Activated CD4-positive, CD25-positive, alpha-beta regulatory T cell treated with anti-CD3 and anti-CD28 coated beads, Interleukin-2, amount 50 U/mL, for 72 hours (primary cell): ENCODE measurements at places on chromosomes 3 and 15.

DNA sequence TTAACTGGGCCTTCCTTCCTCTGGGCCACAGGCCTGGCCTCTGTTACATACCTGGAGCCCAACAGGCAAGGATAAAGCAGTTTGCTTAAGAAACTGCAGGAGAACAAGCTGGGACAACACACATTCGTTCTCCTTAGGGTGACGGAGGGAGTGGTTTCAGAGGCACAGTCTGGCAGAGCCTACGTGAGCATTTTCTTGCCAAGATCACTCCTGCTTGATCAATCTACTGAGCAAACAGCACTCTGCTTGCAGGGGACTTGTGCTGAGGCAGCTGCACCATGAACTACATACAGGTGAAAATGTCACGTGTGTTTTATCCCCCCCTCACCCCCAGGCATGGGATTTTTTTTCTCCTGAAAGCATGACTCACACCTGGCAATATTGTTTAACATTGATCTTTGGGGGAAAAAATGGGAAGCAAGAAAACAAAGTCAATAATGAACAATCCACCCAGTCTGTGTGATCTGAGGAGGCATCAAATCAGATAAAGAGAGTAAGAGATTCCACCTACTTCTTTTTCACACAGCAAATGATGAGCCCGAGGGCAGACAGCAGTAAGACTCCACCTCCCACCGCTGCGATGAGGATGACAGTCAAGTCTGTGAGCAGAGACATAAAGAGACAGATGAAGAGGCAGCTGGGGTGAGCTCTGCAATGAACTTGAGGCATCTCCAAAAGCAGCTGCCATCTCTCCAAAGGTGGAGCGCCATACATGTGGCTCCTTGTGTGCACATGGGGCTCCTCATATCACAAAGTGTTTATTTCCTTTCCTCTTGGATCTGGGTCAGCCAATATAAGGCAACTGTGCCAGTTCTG lies 57.4 kb downstream of the CDCP1 start:
- no peak for DNase-seq

DNA sequence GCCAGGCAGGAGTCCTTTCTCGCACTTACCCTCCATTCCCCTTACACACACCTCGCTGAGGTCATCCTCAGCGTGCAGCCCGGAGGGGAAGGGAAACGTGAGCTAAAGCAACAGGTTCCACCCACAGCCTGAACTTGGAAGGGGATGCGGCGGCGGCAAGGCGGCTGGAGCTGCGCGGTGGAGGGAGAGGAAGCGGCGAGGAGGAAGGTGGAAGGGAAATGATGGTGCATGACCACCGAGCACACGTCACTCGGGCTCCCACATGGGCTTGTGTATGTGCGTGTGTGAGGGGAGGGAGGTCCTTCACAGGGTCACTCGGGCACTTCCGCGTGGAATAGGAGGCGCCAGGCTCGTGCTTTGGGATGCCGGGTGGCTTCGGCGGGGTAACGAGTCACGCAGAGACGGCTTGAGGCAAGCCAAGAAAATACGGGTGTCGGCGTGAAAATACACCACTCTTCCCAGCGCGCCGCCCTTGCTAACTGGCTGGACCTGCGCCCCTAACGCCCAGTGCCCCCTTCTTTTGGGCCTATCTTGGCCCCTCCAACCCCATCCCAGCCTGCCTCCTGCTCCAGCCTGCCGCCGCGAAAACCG lies 225.5 kb upstream of the IL12A start:
- DNase-seq, result no peak

DNA sequence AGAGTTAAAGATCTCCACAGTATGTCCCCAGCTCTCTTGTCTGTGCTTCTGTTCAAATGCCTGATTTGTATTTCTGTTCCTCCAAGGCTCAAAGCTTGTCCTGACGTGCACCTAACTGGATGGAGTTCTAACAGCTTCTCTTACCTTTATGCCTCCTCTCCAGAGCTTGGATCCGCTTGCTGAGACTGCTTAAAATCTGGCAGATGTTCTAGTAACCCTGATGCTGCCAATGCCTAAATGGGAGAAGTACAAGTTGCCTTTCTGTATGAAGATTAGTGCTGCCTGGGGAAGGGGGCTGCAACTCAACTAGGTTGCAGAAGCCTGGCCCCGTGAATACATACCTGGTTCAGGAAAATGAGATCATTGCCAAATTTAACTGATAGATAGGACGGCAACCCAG lies 354.5 kb upstream of the KCNMB2 start:
- no peak for DNase-seq

DNA sequence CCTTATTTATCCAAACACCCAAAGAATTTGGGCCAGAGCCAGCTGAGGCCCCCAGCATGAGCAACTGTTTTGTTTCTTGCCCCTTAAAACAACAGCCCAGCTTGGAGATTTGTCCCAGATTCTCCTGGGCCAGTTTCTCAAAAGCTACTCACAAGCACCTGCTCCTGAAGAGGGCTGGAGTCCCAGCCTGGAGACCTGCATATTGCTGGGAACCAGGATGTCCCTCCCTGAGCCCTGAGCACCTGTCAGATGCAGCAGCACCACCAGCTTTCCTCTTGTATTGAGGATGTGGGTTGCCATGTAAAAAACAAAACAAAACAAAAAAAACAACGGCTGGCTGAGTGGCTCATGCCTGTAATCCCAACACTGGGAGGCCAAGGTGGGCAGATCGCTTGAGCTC lies 7.0 kb upstream of the RFT1 start:
- no peak for DNase-seq

GRCh38 chr15:61479613-61480012 lies 250.5 kb upstream of the RORA start:
- DNase-seq, result no peak

GRCh38 chr3:66253790-66254620 lies 33.2 kb downstream of the SLC25A26 start:
- no peak for DNase-seq

DNA sequence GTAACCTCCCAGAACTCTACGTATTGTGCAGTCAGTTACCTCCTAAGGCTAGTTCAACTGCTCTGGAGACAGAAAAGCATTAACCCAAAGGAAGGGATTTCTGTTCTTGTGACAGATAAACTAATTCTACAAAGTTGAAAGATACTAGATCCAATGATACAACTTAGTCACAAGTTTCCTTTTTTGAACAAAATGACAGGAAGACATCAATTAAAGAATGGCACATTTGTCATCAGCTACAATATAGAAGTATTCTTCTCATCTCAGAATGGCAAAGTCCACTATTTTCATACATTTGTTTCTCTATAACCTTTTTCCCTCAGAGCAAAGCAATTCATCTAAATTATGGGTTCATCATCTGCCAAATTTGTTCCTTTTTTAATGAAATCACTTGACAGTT lies 43.7 kb downstream of the ISL2 start:
- no peak for DNase-seq

- DNase-seq, result no peak
Observed at GRCh38 chr3:104933972-104934371, 432.7 kb upstream of the ALCAM start.

DNA sequence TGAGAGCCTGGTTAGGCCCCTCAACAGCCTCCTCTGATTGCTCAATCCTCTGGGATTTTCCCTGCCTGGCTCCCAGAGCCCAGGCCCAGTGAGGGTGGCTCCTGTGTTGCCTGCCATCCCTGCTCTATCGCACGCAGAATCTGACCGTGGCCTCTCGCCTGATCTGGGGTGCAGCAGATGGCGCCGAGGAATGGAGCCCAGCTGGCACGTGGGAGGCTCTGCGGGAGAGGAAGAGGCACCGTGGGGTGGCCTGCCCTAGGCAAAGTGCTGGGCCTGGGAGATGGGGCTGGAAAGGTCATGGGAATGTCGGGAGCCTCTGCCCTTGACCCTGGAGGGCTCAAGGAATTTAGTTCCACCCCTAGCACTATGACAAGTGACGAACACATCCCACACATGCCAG lies 10.3 kb downstream of the SV2B start:
- no peak for DNase-seq

- DNase-seq, result no peak
Observed at GRCh38 chr15:89863918-89864317, 29.9 kb downstream of the AP3S2 start.

- no peak for DNase-seq
Observed at GRCh38 chr15:44064706-44065105, 130.4 kb downstream of the FRMD5 start.

DNA sequence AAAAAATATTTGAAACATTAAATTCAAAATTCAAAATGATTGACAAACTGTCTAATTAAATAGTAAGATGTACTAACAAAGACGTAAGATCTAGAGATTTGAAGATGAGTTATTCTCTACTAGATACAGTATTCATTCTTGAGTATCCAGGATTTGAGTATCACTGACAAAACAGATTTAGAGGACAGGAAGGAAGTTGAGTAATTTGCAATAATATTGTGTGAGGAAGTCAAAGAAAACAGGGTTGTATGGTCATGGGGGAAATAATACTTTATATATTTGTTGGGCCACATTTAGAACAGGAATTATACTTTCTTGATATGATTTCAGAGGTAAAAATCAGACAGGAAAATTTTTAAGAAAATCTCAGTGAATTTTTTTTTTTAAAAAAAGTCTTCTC lies 393.1 kb upstream of the CDIN1 start:
- no peak for DNase-seq

DNA sequence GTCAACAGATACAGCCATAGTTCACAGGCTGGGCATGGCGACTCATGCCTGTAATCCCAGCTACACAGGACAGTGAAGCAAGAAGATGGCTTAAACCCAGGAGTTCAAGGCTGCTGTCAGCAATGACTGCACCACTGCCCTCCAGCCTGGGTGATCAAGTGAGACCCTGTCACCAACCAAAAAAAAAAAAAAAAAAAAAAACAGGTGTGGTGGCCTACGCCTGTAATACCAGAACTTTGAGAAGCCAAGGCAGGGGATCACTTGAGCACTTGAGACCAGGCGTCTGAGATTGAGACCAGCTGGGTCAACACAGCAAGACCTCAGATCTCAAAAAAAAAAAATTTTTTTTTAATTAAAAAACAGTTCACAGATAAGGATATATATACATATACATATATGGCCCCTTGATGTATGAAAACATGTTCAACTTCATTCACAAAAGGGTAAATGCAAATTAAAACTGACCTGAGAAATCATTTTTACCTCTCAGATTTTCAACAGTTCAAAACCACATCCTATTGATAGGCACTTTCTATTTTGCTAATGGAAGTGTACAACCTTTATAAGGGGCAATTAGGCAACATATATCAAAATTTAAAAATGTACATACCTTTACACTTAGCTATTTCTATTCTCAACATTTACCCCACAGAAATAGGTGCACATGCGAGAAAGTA lies 51.1 kb downstream of the OSBPL10 start:
- DNase-seq, result no peak

DNA sequence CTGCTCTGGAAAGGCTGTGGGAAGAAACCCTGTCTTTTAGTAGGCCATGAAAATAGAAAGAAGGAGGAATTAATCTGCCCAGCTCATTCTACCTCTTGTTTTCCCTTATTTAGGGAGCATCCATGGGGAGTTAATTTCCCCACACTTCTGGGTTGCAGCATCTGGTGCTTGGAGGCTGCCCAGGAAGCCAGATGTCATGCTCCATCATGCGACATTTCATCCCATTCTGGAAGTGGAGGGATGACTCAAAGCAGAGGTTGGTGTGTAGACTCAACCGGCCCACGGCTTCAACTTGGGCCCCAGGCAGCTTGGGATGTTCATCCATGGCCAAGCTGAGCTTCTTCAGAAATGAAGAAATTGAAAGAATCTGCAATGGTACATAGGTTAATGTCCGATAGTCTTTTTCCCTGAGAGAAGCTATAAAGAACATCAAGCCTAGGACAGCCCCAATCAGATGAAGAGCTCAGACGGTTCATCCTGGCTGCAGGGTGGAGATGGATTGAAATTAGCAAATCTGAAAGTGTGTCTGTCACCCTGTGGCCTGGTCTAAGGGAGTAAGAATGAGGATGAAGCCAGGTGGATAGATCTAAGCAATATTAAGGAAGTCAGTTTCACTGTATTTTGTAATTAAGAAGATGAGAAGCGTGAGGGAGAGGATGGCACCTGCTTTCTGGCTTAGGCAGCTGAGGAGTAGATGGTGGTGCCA lies 24.5 kb upstream of the PROK2 start:
- no peak for DNase-seq

DNA sequence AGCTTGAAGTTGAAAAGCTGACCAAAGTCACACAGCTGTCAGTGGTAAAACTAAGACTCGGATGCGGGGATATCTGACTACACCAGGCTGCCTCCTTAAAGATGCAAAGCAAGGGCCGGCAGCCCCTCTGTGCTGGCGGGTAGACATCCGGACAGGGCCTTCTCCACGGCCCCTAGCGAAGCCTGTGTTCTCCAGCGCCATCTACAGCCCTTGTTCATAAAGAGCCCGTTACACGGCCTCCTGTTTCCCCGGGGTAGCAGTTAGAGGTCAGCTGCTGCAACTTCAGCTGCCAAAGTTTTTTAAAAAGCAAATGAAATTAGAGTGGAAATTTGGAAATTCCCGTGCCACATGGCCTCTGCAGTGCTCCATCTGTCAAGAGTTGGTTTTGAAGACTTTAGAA lies 383.0 kb downstream of the TBL1XR1 start:
- DNase-seq, result no peak

- no peak for DNase-seq
Observed at GRCh38 chr15:88736204-88736603, 67.0 kb upstream of the ACAN start.

DNA sequence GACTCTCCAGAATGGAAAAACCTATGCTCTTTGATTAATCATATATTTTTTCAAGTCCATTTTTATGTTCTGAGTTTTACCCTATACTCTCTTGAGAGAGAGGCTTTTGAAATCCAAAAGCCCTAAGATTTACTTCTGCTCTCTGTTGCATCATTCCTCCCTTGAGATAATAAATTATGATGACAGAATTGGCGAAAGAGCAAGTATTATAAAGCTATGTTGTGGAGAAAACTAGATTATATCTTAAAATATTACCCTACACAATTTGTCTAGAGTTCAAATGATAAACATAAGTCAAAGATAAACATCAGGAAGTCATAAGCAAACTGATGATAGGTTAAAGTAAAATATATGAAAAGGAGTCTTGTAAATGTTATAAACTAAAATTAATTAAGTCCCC lies 293.4 kb upstream of the MME start:
- DNase-seq, result no peak

DNA sequence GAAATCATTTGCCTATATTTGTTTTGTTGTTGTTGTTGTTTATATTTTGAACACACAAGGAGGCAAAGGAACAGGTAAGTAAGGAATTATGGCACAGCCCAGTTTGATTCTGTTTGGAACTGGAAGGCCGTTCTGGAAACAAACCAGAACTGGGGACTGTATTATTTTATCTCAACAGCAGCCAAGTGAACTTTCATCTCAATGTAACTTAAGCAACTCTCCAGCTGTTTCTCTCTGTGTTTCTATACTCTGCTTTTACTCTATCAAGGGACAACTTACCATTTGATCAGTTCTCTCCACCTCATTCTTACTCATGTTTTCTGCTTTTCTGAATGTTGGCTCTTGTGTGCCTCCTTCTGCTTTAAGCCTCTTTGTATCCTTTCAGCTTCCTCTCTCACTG lies 16.0 kb upstream of the WDR49 start:
- no peak for DNase-seq
